ENCODE measurements at places on chromosomes 11 and 22.

DNA sequence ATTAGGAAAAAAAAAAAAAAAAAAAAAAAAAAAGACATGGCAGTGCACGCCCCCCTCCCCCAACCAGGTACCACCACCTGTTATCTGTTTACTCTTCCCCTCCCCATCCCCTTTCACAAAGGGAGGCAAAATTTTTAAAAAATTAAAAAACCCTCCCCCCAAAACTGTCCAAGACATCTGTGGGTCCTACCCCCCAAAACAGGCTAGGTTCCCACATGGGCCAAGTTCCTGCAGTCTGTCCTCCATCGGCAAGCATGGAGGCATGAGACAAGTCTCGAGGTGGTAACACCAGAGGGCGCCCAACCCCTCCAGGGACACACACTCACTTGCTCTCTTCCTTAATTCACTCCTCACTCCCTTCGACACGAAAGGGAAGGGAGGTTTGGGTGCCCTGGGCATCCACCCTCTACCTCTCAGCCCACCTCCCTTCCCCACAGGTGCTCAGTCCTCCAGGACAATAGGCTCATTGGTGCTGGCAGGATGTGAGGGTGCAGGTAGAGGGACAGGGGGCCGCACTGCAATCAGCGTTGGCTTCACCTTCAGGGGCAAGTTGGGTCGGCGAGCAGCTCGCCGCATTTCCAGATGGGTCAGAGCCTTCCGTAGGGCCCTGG is 2.2 kb upstream of the TUT1 start:
- DNase-seq: no peak

DNA sequence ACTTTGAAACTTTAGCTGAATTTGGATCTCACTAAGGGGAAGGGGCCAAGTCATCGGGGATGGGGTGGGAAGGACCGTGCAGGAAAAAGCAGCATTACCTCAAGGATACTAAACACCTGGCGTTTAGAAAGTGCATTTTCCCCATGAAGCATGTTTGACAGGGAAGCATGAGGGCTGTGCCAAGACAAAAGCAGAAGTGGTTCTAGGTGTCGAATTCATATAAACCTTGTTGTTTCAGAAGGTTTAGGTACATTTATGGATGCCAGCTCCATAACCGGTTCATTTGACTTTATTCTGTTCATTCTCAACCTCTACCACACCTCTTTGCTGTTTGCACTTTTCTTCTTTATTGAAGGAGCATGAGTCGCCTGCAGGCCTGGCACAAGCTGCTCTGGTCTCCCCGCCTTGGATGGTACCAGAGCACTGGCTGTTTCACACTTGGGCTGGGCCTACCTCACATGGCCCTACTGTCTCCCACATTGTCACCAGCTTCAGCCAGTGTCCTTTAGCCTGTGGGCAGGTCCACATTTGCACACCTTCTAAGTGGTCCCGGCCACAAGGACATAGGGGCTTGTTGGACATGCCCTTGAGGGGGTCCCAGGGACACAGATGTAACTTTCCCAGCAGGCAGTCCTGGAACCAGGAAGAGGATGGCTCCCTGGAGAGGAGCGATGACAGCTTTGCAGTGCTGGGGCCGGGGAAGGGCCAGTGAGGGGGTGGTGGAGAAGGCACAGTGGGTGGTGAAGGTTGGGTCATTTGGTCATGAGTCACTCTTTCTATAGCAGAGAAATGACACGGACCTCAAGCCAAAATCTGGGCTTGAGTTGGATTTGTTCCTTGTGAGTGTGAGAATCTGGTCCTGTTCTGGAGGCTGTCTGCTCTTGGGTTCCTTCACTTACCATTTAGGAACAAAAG is 3.2 kb upstream of the ST14 start:
- DNase-seq: no peak

DNA sequence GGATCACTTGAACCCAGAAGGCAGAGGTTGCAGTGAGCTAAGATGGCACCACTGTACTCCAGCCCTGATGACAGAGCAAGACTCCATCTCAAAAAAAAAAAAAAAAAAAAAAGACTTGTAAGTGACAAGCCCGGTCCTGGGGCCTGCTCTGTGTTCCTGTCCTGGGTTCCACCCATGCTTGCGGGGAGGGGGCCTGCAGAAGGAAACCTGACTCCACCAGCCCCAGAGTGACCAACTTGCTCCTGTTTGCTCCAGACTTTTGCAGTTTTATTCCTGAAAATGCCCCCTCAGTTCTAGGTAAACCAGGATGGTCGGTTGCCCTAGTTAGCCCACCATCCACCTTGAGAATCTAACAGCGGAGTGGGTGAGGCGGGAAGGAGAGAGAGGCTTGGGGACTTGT is 10.1 kb upstream of the LRP5 start:
- DNase-seq: no peak

- DNase-seq: no peak
These were observed 14.7 kb downstream of the IGLL1 start for GRCh38 chr22:23565305-23565914.

DNA sequence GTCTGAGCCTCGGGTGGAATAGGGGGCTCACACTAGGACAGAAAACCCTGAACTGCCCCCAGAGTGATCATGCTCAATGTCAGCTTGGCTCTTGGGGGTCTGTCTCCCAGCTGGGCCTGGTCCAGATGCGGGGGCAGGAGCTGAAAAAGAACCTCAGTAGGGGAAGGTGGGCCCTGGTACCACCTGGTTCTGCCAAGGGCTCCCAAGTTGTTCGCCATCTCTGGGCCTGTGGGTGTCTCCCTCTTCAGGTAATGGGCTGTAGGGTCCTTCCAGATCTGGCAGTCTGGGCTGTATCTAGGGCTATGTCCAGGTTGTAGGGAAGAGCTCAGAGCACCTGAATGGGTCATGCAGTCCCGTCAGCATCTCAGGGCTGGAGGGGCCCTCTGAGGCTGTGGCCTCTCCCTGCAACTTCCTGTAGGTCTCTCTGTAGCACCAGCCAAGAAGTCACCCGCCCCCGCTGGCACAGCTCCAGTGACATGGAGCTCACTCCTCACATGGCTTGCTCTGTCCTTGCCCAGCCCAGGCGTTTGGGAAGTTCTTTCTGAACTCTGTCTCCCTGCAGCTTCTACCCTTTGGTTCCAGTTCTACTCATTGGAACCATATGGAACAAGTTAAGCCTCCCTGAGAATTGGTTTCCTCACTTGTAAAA is 33.0 kb upstream of the SOX10 start:
- no peak for DNase-seq

- DNase-seq: no peak
These were observed 48.8 kb downstream of the ASCL2 start for GRCh38 chr11:2221591-2221990.

- DNase-seq: no peak
These were observed 45.0 kb upstream of the FTH1 start for GRCh38 chr11:62012451-62012831.

DNA sequence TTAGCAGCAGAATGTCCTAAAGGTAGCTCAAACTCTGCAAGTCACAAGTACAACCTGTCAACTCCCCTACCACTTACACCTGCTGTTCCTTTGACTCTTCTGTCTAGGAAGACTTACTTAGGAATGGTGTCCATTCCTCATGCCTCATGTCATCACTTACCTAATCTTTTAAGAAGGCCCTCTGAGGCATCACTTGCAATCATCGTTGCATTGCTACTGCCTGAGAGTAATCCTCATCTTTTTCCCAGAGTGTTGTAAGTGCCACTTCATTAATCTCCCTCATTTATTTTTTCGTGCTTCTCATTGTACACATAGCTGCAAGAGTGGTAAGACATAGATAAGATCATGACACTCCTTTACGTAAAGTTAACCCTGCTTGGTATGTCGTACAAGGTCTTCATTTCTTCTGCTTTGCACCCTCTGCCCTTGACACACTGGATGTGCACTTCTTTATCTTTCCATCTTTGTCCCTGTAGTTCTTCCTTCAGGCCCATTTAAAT is 54.6 kb downstream of the SFI1 start:
- DNase-seq: no peak

DNA sequence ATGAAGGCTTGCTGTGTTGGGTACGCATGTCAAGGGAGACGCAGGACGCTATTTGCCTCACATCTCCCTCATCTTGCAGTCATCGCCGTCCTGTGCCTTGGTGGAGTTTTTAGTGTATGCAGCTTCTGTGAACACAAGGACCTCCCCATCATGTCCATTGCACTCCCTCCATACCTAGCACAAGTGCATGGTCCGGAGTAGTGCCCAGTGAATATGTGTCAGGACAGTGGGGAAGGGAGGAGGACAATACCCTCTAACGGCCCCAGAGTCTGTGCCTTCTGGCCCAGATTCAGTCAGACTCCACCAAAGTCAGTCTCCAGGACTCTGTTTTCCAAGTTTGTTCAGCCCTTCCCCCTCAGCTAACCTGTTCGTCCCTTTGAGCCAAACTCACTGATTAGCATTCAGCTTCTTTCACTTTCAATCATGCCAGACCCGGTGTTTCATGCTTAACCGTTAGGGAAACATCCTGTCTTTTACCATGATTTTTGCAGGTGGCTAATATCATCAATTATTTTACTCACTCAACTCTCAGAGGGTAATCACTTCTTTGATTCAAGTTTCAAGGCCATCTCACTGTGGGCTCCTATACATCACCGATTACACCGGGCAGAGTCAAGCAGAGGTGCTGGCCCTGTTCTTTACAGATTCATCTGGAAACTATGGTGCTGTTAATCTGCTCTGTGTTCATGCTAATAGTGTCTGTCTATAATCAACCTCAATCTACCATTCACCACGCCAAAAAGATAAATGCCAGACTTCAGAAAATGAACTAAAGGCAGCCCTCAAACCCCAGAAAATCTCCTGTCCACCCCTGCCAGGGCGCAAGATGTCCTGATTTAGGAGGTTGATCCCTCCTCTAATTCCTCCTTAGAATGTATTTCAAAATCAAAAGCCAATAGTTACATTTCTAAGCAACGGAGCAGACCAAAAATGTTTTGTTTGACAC is 156.5 kb downstream of the RRAS2 start:
- DNase-seq: no peak

All from epithelial cell of proximal tubule (primary cell).